ENCODE measurements at places on chromosomes 3 and 15. TPM values are rescaled to one million over a fixed set of nuclear protein-coding genes. Genes with fewer than 3 reads are reported as not detected.

The GMNC gene
- total RNA-seq = not detected

DNA sequence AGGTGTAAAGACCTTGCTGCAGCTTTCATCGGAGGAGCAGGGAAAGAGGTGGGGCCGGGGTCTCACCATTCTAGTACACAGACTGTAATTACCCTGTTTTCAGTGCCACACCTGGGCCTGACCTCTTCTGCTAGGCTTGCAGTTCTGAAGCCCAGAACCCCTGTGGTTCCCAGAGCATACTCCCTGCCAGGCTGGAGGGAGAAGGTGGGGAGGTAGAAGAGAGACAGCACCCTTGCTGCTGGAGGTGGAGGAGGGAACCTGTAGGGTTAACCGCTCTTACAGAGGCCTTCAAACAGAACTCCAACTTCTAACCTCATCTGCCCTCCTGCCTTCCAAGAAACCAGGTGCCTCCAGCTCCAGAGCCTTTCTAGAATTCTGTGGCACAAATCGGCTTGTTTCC is 27.0 kb downstream of the PCOLCE2 start:
- no peak for DNase-seq

- DNase-seq = no peak
Measured at GRCh38 chr15:84947947-84948830, 33.5 kb upstream of the PDE8A start.

GRCh38 chr3:135460273-135460672 is 505.3 kb upstream of the PPP2R3A start:
- DNase-seq = no peak
